Nephron progenitor cell (in vitro differentiated cells): ENCODE measurements at places on chromosomes 5 and 9.

DNA sequence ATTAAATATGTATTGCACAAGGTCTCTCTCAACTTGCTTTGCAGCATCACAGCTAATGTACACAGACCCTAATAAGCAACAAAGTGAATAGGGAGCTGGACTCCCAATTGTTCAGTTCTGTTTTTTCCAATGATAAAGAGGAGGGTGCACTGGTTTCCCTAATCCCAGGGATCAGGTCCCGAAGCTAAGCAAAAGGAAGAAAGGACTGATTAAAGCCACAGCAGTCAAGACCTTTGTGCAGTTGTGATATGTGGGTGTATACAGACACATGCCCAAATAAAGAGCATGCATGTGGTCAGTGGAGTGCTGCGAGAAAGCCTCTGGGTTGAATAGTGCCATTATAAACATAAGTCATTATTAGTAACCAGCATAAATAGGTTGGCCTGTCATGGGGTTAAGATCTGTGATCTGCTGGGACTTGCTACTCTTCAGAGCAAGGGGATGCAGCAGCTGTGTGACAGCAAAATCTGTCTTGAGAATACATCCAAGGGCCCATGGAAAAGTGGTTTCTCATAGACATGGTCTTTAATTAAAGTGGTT is 1863.1 kb upstream of the WWC1 start:
- H3K4me3 ChIP-seq, result no peak overlapping the region
- no peaks in the 10 kb centered on the region for H3K27me3 ChIP-seq
- no peak for DNase-seq
- H3K4me1 ChIP-seq, result peaks cover 13% of the 10 kb centered on the region

DNA sequence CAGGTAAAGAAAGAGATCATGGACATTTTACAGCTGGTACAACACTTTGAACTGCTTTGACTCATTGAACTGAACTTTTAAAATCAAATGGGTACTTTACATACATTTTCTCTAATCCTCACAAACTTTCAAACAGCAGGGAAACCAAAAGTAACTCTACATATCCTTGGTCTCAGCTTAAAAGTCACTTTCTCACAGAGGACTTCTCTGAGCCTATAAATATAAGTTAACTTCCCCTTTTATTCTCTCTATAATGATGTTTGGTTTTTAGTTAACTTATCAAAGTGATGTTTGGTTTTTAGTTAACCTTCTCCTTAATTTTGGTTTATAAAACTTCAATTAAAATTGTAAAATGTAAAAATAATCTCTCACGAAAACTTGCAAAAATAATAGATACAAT is 209.8 kb downstream of the MCTP1 start:
- no peak for DNase-seq
- H3K27me3 ChIP-seq, result peaks cover 9% of the 10 kb centered on the region
- H3K27ac ChIP-seq, result no peak overlapping the region
- no peaks in the 10 kb centered on the region for H3K4me1 ChIP-seq
- no peak overlapping the region for H3K4me3 ChIP-seq

- H3K4me3 ChIP-seq, result no peak overlapping the region
- no peaks in the 10 kb centered on the region for H3K27me3 ChIP-seq
- H3K4me1 ChIP-seq, result peaks cover 4% of the 10 kb centered on the region
- DNase-seq, result no peak
- H3K36me3 ChIP-seq, result no peaks in the 10 kb centered on the region
- H3K27ac ChIP-seq, result no peak overlapping the region
These were observed 980.8 kb upstream of the CTNND2 start for GRCh38 chr5:12885018-12885417.

- no peaks in the 10 kb centered on the region for H3K36me3 ChIP-seq
- DNase-seq, result peak; percentile 68
- H3K4me1 ChIP-seq, result peaks cover 16% of the 10 kb centered on the region
- H3K27me3 ChIP-seq, result peaks cover 70% of the 10 kb centered on the region
These were observed at the start of gene FBP1 for GRCh38 chr9:94639061-94639998. Gene FBP1, minus strand, starts transcription at chr9:94639518. Its CDS starts 208 bp downstream, at chr9:94639310.

GRCh38 chr9:82466616-82467260 is 478.2 kb downstream of the SPATA31D1 start:
- no peaks in the 10 kb centered on the region for H3K36me3 ChIP-seq
- no peak overlapping the region for H3K27ac ChIP-seq
- H3K27me3 ChIP-seq, result no peaks in the 10 kb centered on the region
- no peak overlapping the region for H3K4me3 ChIP-seq
- peaks cover 22% of the 10 kb centered on the region for H3K4me1 ChIP-seq

DNA sequence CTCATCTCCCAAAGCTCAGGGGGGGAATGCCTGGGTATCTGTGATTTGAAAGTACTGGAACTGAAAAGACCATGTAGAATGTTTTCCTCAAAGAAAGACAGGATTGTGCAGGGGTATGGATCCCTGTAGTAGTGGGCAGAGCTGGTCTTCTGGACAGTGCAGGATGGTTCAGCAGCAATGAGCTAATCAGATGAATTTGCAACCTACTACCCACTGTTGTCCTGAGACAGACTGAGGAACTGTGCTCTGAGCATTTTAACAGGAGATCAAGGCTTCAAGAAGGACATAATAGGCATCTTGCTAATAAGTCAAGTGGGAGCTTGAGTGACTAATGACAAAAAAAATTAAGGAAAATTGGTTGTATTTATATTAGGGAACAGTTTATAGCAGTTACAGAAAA is 61.7 kb downstream of the FYB1 start:
- no peaks in the 10 kb centered on the region for H3K36me3 ChIP-seq
- H3K4me3 ChIP-seq, result no peak overlapping the region
- peaks cover 5% of the 10 kb centered on the region for H3K4me1 ChIP-seq
- H3K27me3 ChIP-seq, result no peaks in the 10 kb centered on the region

DNA sequence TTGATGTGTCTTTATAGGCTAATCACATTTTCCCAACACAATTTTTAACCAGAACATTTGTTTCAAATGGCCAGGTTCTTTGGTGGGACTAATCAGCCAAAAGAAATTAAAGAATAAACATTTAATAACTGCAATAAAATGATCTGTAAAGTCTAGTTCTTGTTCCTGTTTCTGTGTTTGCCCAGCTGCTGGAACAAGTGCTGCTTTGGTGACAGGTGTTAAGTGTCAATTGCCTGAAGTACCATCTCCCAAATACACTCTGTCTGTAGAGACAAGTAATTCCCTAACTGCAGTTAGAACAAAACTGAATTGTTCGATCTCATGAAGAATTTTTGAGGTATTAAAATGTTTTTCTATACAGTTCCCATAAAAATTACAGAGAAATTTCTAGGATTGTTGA is 402.3 kb upstream of the CHD1 start:
- H3K4me1 ChIP-seq, result peaks cover 7% of the 10 kb centered on the region
- DNase-seq, result no peak
- H3K27ac ChIP-seq, result no peak overlapping the region
- no peak overlapping the region for H3K4me3 ChIP-seq

GRCh38 chr5:74863726-74864125 is 2.5 kb downstream of the FAM169A start:
- H3K4me1 ChIP-seq, result peaks cover 38% of the 10 kb centered on the region
- H3K27me3 ChIP-seq, result peaks cover 6% of the 10 kb centered on the region
- H3K36me3 ChIP-seq, result peaks cover 11% of the 10 kb centered on the region
- no peak for DNase-seq

- no peaks in the 10 kb centered on the region for H3K36me3 ChIP-seq
- H3K27ac ChIP-seq, result no peak overlapping the region
- H3K4me3 ChIP-seq, result no peak overlapping the region
- H3K4me1 ChIP-seq, result peaks cover 42% of the 10 kb centered on the region
- peaks cover 13% of the 10 kb centered on the region for H3K27me3 ChIP-seq
- DNase-seq, result no peak
These were observed 55.3 kb upstream of the CLINT1 start for GRCh38 chr5:157914151-157914788.

DNA sequence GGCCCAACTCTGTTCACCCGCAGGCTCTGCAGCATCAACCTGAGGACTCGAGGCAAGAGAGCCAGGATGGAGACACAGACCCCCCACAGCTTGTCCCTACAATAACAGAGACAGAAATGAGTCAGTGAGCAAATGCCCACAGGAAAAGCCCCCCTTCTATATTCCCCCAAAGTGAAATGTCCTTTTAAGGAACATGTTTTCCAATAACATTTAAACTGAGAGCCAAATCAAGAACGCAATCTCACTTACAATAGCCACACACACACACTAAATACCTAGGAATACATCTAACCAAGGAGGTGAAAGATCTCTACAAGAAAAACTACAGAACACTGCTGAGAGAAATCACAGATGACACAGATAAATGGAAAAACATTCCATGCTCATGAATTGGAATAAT is 49.0 kb downstream of the TEX10 start:
- no peaks in the 10 kb centered on the region for H3K4me1 ChIP-seq
- H3K36me3 ChIP-seq, result peaks cover 92% of the 10 kb centered on the region
- H3K27me3 ChIP-seq, result no peaks in the 10 kb centered on the region
- no peak for DNase-seq
- no peak overlapping the region for H3K4me3 ChIP-seq

- no peak overlapping the region for H3K4me3 ChIP-seq
- H3K27ac ChIP-seq, result no peak overlapping the region
- H3K27me3 ChIP-seq, result peaks cover 8% of the 10 kb centered on the region
- H3K4me1 ChIP-seq, result peaks cover 34% of the 10 kb centered on the region
- H3K36me3 ChIP-seq, result no peaks in the 10 kb centered on the region
- no peak for DNase-seq
These were observed 70.5 kb upstream of the BOD1 start for GRCh38 chr5:173686950-173687349.

- H3K27me3 ChIP-seq, result no peaks in the 10 kb centered on the region
- no peak overlapping the region for H3K4me3 ChIP-seq
- peak overlapping the region; percentile 2 for H3K27ac ChIP-seq
- DNase-seq, result no peak
- H3K36me3 ChIP-seq, result no peaks in the 10 kb centered on the region
These were observed 217.6 kb downstream of the NDUFS4 start for GRCh38 chr5:53777864-53778618.

GRCh38 chr9:13814647-13815400 is 499.1 kb downstream of the NFIB start:
- no peaks in the 10 kb centered on the region for H3K4me1 ChIP-seq
- no peak overlapping the region for H3K27ac ChIP-seq
- H3K36me3 ChIP-seq, result peaks cover 4% of the 10 kb centered on the region
- DNase-seq, result no peak

DNA sequence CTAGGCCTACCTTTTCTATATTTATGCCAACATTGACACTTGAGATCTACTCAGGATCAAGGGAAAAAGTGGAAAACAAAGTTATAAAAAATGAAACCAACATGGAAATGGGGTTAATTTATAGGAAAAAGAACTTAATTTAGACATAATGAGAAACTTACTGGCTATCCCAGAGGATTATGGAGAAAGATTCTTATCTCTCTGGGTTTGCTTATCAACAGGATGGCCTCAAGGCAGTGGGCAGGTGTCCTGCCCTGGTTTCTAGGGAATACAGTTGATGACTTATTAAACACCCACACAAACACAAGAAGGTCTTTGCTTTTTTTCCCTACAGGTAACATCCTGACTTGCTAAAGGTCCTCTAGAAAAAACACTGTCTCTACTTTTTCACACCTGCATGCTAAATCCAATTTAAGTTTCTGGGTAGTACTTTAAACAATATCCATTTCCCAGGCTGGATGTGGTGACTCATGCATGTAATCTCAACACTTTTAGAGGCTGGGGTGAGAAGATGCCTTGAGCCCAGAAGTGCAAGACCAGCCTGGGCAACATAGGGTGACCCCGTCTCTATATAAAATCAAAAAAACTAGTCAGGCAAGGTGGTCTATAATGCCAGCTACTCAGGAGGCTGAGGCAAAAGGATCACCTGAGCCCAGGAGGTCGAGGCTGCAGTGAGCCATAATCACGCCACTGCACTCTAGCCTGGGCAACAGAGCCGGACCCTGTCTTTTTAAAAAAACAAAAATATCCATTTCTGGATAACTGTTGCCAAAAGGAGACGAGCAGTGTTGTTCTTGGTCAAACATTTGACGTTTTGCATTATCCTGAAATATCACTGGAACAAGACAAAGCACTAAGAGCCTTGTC is 6.6 kb upstream of the ZNF608 start:
- H3K36me3 ChIP-seq, result peaks cover 5% of the 10 kb centered on the region
- no peaks in the 10 kb centered on the region for H3K27me3 ChIP-seq
- H3K27ac ChIP-seq, result no peak overlapping the region
- H3K4me3 ChIP-seq, result no peak overlapping the region

GRCh38 chr9:69582544-69583297 is 89.5 kb downstream of the APBA1 start:
- H3K27me3 ChIP-seq, result peaks cover 21% of the 10 kb centered on the region
- peaks cover 10% of the 10 kb centered on the region for H3K4me1 ChIP-seq
- no peaks in the 10 kb centered on the region for H3K36me3 ChIP-seq
- H3K27ac ChIP-seq, result no peak overlapping the region

GRCh38 chr5:170223906-170224305 is 8.9 kb upstream of the C5orf58 start:
- no peaks in the 10 kb centered on the region for H3K36me3 ChIP-seq
- H3K27me3 ChIP-seq, result peaks cover 3% of the 10 kb centered on the region
- peak overlapping the region; percentile 31 for H3K27ac ChIP-seq
- H3K4me3 ChIP-seq, result no peak overlapping the region
- no peak for DNase-seq

DNA sequence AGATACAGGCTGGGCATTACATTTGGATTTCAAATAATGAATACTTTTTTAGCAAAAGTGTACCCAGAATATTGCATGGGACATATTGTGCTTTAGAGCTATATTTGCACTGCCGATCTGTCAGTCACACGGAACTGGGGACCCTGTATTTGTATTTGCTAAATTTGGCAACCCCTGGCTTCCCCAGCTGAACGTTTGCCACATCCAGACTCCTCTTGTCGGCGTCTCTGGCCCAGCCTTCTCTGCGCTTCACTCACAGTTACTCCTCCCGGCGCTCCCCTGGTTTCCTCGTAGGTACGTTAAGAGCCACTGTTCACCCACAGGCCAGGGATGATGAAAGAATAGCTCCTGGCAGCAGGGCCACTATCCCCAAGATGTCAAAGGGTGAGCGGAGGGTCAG is 58.7 kb downstream of the NSUN2 start:
- no peaks in the 10 kb centered on the region for H3K4me1 ChIP-seq
- no peak for DNase-seq
- H3K27ac ChIP-seq, result no peak overlapping the region
- peaks cover 27% of the 10 kb centered on the region for H3K27me3 ChIP-seq

DNA sequence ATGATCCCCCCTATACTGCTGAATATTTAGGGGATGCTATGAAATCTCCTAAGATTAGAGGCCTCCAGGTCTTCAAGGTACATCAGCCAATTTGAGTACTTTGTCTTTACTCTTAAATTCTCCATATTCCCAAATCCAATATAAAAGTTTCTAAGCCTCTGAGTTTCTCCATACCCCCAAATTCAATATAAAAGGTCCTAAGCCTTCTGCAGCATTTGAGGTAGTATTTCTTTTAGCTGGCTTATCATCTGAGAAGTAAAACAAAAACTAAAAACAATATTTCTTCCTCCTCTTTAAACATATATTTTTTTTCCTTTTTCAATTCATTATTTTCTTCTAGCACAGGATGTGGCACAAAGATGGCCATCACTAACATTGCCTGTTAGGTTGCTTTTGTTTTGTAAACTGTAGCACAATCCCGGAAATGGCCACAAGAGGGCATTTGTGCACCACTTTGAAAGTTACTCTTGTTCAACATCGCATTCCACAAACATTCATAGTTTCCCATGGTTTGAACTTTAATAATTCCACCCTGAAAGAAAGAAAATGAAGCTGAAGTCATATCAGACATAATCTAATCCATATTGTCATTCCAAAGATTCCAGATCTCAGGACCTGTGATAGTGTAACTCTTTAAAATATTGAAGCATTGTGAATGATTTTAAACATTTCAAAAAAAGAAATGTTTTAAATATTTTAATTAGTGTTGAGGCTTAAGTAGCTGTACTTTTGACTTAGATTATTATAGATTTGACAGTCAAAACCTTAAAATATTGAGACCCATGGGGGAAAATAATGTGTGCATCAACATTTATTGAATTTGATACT is 21.0 kb upstream of the SCGB3A2 start:
- no peak overlapping the region for H3K4me3 ChIP-seq
- H3K4me1 ChIP-seq, result no peaks in the 10 kb centered on the region
- H3K36me3 ChIP-seq, result no peaks in the 10 kb centered on the region
- peaks cover 4% of the 10 kb centered on the region for H3K27me3 ChIP-seq
- no peak overlapping the region for H3K27ac ChIP-seq
- DNase-seq, result peak; percentile 73
